ENCODE measurements at places on chromosomes 4 and X. TPM values are rescaled to one million over a fixed set of nuclear protein-coding genes. Genes with fewer than 3 reads are reported as not detected.

Gene DIPK2B
- total RNA-seq: not detected

Gene ARMCX6
- 41.4 TPM for total RNA-seq

Gene ADRA2C
- 11.5 TPM for total RNA-seq

Gene CHRDL1
- 0.05 TPM for total RNA-seq

Gene NIPAL1
- 0.39 TPM for total RNA-seq

Gene PDS5A
- total RNA-seq: 22.6 TPM

Gene SOX3
- total RNA-seq: not detected

Gene RASSF6
- 0.71 TPM for total RNA-seq

Gene UGT2B11
- total RNA-seq: not detected

Gene KLF8
- total RNA-seq: 0.03 TPM
